ENCODE measurements at places on chromosomes 7 and 10. TPM values are rescaled to one million over a fixed set of nuclear protein-coding genes. Genes with fewer than 3 reads are reported as not detected.

The ZNF488 gene
- 0.21 TPM for total RNA-seq

The TMEM254 gene
- 8.6 TPM for total RNA-seq

The TAF3 gene
- total RNA-seq = 4.1 TPM

The ZNF680 gene
- 24.3 TPM for total RNA-seq

The LAMB1 gene
- total RNA-seq = 180 TPM

The KLLN gene
- not detected for total RNA-seq

The PRRT4 gene
- total RNA-seq = not detected

The VWDE gene
- total RNA-seq = not detected

The SUN3 gene
- total RNA-seq = not detected

The KCNIP2 gene
- total RNA-seq = not detected

The EPHA1 gene
- total RNA-seq = not detected

The GPRIN2 gene
- not detected for total RNA-seq

The ACTL6B gene
- total RNA-seq = not detected

The CHN2 gene
- 21.2 TPM for total RNA-seq

The POP7 gene
- 53.8 TPM for total RNA-seq

The DNAH11 gene
- total RNA-seq = 0.26 TPM

The PTF1A gene
- 0.90 TPM for total RNA-seq

The SGCE gene
- 790 TPM for total RNA-seq

The NUDT13 gene
- not detected for total RNA-seq

The OR9A2 gene
- 2.4 TPM for total RNA-seq

The LRRN3 gene
- total RNA-seq = not detected

The MYH16 gene
- not detected for total RNA-seq

The DNAJC12 gene
- total RNA-seq = 8.2 TPM

The PAPOLB gene
- 1.6 TPM for total RNA-seq

The OR2A12 gene
- total RNA-seq = not detected

The PDCD11 gene
- total RNA-seq = 7.6 TPM

The NPSR1 gene
- not detected for total RNA-seq

The RSPH10B2 gene
- not detected for total RNA-seq

The SEM1 gene
- 39.2 TPM for total RNA-seq

The ZNF365 gene
- 1.3 TPM for total RNA-seq

The C7orf57 gene
- total RNA-seq = not detected

The SPDYE6 gene
- total RNA-seq = not detected

The GRID2IP gene
- total RNA-seq = 0.49 TPM

The CRHR2 gene
- 0.27 TPM for total RNA-seq

The PRKRIP1 gene
- 21.5 TPM for total RNA-seq

The SLC18A3 gene
- total RNA-seq = not detected

The IDI2 gene
- total RNA-seq = not detected

The WIPF3 gene
- total RNA-seq = 0.35 TPM
